Stomach (tissue), 19 donors: ENCODE measurements at places on chromosomes 1 and 21. TPM values are rescaled to one million over a fixed set of nuclear protein-coding genes. Genes with fewer than 3 reads are reported as not detected.
A peak's percentile ranks its signal among the peaks of the same experiment; 100 is the strongest.

Gene PTCH2
- 2.3 TPM for total RNA-seq

Gene SLAMF1
- 3.1 TPM for total RNA-seq

Gene SLAMF7
- 4.2 TPM for total RNA-seq

DNA sequence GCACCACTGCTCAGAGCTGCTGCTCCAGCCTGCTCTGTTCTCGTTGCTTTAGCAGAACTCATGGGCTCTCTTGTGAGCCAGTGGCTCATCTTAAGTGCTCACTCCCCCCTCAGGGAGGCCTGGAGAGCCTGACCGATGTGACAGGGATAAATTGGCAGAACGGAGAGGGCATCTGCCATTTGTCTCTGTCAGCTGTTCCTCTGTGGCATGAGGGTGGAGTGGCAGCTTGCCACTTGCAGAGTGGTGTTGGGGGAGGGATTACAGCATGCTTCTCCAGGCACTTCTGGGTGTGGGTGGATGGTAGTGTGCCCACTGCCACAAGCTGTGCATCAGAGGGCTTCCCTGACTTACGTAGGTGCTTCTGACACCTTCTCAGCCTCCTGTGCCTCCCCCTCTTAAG is 229.5 kb downstream of the PAPPA2 start:
- H3K4me3 ChIP-seq: no peak overlapping the region
- H3K36me3 ChIP-seq: no peaks in the 10 kb centered on the region

DNA sequence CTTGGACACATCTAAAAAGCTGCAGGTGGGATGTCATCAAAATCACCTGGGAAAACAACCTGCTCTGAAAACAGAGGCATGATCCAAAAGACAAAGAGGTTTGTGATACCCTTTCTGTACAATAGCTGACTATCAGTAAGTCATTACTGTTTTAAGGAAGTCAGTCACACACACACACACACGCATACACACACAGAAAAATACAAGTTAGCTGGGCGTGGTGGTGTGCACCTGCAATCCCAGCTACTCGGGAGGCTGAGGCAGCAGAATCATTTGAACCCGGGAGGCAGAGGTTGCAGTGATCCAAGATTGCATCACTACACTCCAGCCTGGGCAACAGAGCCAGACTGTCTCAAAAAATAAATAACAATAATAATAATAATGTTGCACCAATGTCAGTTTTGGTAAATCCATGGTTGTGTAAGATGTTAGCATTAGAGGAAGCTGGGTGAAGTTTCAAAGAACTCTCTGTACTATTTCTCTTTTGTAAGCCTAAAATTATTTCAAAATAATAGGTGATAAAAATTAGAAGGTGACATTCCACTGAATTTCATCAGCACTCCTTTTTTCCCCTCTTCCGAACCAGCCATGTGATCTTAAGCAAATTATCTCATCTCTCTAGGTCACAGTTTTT is 9.9 kb upstream of the HLCS start:
- peaks cover 5% of the 10 kb centered on the region for H3K27me3 ChIP-seq
- H3K4me1 ChIP-seq: peaks cover 28% of the 10 kb centered on the region
- peak overlapping the region; percentile 55 for H3K27ac ChIP-seq

- no peaks in the 10 kb centered on the region for H3K27me3 ChIP-seq
- H3K4me1 ChIP-seq: no peaks in the 10 kb centered on the region
- H3K4me3 ChIP-seq: no peak overlapping the region
- peak; percentile 7 for DNase-seq
- no peaks in the 10 kb centered on the region for H3K36me3 ChIP-seq
Measured at GRCh38 chr1:217889401-217889800, 258.3 kb downstream of the SPATA17 start.

DNA sequence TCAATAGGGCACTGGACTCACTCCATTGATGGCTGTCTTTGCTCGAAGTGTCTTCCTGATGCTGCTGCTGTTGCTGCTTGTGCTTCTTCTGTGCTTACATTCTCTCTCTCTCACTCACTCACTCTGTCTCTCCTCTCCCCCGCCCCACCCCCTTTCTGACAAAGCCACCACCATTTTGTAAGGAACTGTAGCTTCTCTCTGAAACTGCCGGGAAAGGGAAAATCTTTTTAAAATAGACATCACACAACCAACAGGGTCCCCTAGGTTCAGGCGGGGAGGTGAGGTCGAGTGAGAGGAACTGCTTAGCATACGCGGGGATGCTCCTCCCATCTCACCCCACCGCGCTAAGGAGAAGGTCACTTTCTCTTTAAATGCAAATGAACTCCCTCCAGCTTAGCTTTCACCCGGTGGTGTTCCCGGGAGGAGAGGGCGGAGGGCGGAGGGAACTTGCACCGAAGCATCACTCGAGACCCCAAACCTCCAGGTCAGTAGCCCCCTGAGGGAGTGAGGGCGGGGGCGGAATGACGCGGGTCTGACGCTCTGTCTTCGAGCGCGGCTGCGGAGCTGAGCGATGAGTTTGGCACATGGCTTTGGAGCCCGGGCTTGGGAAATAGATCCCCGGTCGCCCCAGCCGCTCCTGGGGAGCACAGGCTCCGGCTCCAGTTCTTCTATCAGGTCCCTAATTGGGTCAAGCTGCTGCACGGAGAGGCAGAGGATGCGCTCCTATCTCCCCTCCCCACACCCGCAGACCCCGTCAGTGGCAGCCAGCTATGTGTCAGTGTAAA is at the start of gene CCDC28B:
Gene CCDC28B (plus strand): TSS at position 370 of the 785 bp plus-strand sequence. CDS start 1,341 bp downstream, outside the sequence.
- H3K4me3 ChIP-seq: peak within 1 kb of the TSS; percentile 57
- H3K27me3 ChIP-seq: no peaks in the 10 kb centered on the region
- peaks cover 27% of the 10 kb centered on the region for H3K36me3 ChIP-seq
- H3K27ac ChIP-seq: peak within 1 kb of the TSS; percentile 82
- H3K4me1 ChIP-seq: peaks cover 30% of the 10 kb centered on the region
- peak; percentile 45 for DNase-seq

- peaks cover 45% of the 10 kb centered on the region for H3K36me3 ChIP-seq
- no peak for DNase-seq
- H3K27ac ChIP-seq: no peak overlapping the region
- no peak overlapping the region for H3K4me3 ChIP-seq
Measured at GRCh38 chr1:227779685-227780084, 35.8 kb upstream of the PRSS38 start.

- no peak overlapping the region for H3K4me3 ChIP-seq
- peaks cover 9% of the 10 kb centered on the region for H3K36me3 ChIP-seq
Measured at GRCh38 chr1:109243221-109243620, 6.1 kb upstream of the CELSR2 start.

DNA sequence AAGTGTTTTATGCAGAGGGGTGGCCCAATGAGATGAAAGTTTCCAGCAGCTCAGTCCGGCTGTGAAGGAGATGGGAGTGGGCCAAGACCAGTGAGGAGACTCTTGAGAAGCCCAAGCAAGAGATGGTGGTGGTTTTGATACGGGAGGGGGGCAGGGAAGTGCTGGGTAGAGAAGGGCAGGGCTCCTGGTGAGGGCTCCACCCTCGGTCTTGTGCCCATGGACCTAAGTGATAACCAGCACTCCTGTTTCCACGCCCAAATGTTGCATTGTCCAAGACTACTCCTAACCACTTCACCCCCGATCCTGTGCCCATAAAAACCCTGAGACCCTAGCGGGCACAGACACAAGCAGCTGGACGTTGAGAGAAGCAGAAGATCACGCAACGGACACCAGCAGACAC is 140.9 kb downstream of the MIS18A start:
- no peak overlapping the region for H3K4me3 ChIP-seq
- H3K27ac ChIP-seq: no peak overlapping the region
- no peak for DNase-seq
- no peaks in the 10 kb centered on the region for H3K36me3 ChIP-seq
- H3K27me3 ChIP-seq: peaks cover 5% of the 10 kb centered on the region

- H3K27ac ChIP-seq: peak overlapping the region; percentile 1
- H3K27me3 ChIP-seq: no peaks in the 10 kb centered on the region
- H3K4me1 ChIP-seq: peaks cover 19% of the 10 kb centered on the region
- peaks cover 88% of the 10 kb centered on the region for H3K36me3 ChIP-seq
Measured at GRCh38 chr1:17419626-17420328, 19.7 kb downstream of the RCC2 start.

DNA sequence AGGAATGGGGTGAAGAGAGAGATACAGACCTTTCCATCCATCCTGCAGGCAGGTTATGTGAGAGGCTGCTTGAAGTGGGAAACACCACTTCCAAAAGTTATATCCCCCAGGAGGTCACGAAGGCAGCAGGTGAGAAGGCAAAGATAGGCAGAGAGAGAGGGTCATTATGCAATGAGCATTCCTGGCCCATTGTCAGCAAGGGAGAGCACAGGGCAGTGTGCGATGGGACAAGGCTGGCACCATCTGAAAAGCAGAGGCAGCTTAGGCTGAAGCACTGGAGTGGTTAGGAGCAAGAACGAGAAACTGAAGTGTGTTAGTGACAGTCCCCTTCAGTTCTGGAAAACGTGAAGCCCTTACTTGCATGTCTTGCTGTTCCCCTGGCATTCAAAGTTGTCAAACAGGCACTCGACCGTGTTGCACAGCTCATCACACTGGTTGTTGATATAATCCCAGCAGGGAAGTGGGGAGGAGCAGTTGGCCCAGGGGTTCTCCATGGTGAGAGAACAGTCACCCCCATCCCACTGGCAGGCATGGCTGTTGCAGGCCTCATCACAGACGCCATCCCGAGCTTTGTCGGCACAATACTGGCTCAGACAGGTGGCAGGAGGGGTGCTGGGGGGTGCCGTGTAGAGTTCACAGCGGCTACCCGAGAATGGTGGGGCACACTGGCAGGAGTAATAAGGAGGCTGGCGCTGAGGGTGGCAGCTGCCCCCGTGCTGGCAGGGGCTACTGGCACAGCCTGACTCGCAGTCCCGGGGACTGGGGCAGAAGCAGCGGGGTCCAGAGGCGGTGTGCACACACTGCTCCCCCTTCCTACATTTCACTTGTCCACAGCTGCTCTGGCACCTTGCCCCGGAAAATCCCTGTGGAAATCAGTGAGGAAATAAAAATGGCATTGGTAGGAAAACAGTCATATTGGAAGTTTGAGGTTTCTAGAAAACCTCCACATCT is 28.9 kb upstream of the ADAM30 start:
- no peak overlapping the region for H3K4me3 ChIP-seq
- H3K36me3 ChIP-seq: peaks cover 100% of the 10 kb centered on the region
- H3K27me3 ChIP-seq: no peaks in the 10 kb centered on the region
